NCI-H460 (cell line): ENCODE measurements at places on chromosomes 7 and 10. TPM values are rescaled to one million over a fixed set of nuclear protein-coding genes. Genes with fewer than 3 reads are reported as not detected.

DNA sequence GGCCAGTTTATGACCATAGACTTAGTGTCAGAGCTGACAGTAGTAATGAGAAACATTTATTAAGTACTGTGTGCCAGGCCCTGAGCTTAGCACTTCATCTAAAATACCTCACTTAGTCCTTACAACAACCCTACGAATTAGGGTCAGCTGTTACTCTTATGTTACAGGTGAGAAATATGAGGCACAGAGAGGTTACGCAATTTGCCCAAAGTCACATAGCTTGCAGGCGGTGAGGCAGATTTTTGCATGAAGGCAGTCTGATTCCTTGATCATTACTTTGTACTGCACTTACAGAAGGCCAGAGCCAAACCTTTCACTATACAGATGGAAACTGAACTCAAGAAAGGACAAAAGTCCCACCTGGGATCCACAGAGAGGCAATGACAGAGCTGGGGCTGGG lies 10.2 kb downstream of the CDH23 start:
- DNase-seq = no peak

SLC26A5 gene
- total RNA-seq = not detected in 2 replicates

GRCh38 chr10:98414932-98415730 lies at the start of gene PYROXD2:
Gene PYROXD2, minus strand, starts transcription at chr10:98415182. Its CDS starts 47 bp downstream, at chr10:98415135.
- peak; percentile 85 for DNase-seq

FZD8 gene
- 16.5 and 19.6 TPM in 2 replicates for total RNA-seq

GRCh38 chr7:36266683-36267082 lies 113.6 kb downstream of the EEPD1 start:
- DNase-seq = no peak

PTPRE gene
- total RNA-seq = 4.0 and 4.6 TPM in 2 replicates

TMEM229A gene
- not detected in 2 replicates for total RNA-seq

CAV1 gene
- 168 and 169 TPM in 2 replicates for total RNA-seq

DNA sequence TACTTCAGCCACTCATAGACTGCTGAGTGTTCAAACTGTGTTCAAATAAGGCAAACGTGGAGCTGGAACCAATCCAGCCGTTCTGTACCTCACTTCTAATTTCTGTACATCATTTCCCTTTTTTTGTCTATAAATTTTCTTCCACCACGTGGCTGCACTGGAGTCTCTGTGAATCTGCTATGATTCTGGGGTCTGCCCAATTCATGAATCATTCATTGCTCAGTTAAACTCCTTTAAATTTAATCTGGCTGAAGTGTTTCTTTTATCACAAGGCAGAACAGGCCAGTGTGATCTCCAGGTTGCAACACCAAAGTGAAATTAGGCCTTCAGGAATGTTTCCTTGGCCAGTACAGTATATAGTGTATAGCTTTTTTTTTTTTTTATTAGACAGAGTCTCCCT lies 53.5 kb downstream of the DNAJC12 start:
- DNase-seq = no peak

AGAP5 gene
- 5.2 TPM in 2 replicates for total RNA-seq

DNA sequence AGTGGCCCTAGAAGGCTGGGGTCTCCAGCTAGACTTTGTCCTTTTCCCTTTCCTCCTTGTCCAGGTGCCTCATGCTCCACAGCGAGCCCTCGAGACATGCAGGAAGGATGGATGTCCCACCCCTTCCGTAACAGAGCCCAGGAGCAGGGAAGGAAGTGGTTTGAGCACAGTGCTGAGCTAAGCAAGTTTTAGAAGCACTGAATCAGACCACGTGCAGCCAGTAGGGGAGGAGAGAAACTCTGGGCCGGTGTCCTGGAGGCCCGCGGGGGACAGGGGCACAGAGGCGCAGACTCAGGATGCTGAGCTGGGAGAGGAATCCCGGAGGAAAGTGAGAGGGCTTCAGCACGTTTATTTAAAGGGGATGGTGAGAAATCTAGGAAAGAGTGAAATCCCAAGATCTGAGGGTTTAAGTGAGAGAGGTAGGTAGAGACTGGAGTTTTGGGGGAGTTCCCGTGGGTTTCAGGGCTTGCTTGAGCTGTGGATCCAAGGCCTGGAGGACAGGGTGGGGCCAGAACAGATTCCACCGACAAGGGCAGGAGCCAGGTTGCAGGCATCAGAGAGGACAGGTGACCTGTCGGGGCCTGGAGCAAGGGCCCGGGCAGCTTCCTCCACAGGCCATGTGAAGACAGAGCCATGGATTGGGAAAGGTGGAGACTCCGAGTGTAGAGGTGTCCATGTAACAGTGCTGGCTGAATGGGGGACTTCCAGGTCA lies 4.4 kb upstream of the IRF5 start:
- no peak for DNase-seq

- DNase-seq = no peak
These were observed 177.9 kb downstream of the TNS3 start for GRCh38 chr7:47404010-47404409.

- peak; percentile 79 for DNase-seq
These were observed at the start of gene MIOS for GRCh38 chr7:7566651-7567611. Gene MIOS, plus strand, starts transcription at chr7:7566884. Its CDS starts 5,592 bp downstream, at chr7:7572476.

- no peak for DNase-seq
These were observed 62.0 kb downstream of the KIAA1549 start for GRCh38 chr7:138919216-138919615.

PALD1 gene
- 6.2 and 6.6 TPM in 2 replicates for total RNA-seq

GRCh38 chr10:15652757-15653156 lies 67.0 kb downstream of the ITGA8 start:
- no peak for DNase-seq

GRCh38 chr7:53811555-53812079 lies 730.6 kb upstream of the VSTM2A start:
- DNase-seq = no peak

- peak; percentile 93 for DNase-seq
These were observed 25.5 kb downstream of the ADK start for GRCh38 chr10:74176380-74177139.

STEAP2 gene
- total RNA-seq = 2.1 and 2.2 TPM in 2 replicates

KIF20B gene
- total RNA-seq = 25.9 and 30.3 TPM in 2 replicates

GRCh38 chr7:114821030-114821900 lies 100.6 kb upstream of the MDFIC start:
- no peak for DNase-seq

DNA sequence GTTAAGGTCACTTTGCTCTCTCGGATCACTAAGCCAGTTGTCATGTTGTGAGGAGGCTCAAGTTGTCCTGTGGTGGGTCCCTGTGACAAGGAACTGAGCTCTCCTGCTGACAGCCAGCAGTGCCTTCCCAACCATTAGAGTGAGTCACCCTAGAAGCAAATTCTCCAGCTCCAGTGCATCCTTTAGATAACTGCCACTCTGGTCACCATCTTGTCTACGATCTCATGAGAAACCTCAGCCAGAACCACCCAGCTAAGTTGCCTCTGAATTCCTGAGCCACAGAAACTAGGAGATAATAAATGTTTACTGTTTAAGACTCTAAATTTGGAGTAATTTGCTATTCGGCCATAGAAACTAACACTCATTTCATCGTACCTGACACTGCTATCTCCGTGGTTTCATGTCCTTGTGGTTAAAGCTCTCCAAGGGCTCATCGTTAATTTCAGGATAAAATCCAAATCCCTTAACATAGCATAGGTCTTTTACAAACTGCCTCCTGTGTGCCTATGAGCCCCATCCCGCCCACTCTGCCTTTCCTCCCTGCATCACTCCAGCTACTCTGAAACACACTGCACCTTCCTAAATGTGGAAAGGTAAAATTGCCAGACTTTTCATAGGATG lies 56.5 kb upstream of the WIPF3 start:
- DNase-seq = no peak

GRCh38 chr7:20304366-20304765 lies 26.3 kb upstream of the ITGB8 start:
- no peak for DNase-seq

DNA sequence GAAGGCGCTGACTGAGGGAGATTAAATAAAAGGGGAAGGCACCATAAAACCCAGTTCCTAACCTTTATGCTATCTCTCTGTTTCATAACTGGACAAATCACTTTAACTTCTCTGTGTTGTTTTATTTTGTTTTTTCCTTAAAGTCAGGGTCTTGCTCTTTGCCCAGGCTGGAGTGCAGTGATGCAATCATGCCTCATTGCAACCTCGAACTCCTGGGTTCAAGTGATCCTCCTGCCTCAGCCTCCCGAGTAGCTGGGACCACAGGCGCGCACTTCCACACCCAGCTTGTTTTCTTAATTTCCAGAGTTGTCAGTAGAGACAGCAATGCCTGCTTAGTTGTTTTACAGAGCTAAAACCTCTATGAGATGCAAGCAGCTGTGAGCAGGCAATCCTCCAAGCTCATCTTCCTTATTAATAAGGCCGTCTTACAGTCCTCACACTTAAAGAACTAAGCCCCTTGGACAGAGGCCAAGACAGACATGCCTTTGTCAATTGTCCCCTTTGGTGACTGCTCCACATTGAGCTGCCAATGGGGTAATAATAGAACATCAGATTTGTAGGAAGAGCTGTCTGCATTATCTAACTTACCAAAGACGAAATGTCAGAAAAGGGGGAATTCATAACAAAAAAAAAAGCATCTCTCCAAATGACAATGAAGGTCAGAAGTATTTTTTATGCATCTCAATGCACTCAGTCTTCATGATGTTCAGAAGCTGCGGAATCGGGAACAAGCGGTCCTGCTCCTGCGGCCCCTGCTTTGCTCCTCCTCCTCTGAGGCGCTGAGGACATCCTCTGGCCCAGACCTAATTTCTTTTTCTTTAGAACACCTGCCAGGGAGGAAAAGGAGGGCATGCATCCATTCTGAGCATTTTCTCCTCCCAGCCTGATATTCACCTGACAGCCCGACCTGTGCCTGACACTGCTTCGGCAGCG lies 62.7 kb upstream of the RNF32 start:
- DNase-seq = no peak

MCMBP gene
- 87.8 and 89.8 TPM in 2 replicates for total RNA-seq

DIP2C gene
- 4.0 and 5.3 TPM in 2 replicates for total RNA-seq

TCAF2 gene
- total RNA-seq = 23.0 and 28.9 TPM in 2 replicates

DNA sequence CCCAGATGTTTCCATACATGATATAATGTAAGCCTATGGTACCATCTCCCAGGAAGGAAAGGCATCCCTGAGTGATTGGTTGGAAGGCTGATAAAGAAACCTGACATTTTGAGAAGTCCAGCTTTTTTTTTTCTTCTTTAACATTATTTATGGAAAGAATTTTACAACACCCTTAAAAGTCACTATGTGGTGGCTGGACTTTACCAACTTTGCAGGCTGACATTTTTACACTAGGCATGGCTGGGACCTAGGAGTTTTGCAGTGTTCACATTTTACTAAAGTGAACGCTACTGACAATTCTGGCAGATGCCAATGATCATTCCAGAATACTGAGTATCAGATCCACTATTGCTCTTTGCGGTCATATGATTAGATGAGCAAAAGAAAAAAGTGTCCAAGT lies 239.9 kb downstream of the GLI3 start:
- DNase-seq = no peak

SLC12A9 gene
- 10.5 and 11.8 TPM in 2 replicates for total RNA-seq

GRCh38 chr7:78207269-78207668 lies 408.7 kb downstream of the PHTF2 start:
- DNase-seq = no peak

CRPPA gene
- total RNA-seq = 0.38 and 0.84 TPM in 2 replicates

- DNase-seq = no peak
These were observed 4.8 kb upstream of the REPIN1 start for GRCh38 chr7:150363872-150364271.

DNA sequence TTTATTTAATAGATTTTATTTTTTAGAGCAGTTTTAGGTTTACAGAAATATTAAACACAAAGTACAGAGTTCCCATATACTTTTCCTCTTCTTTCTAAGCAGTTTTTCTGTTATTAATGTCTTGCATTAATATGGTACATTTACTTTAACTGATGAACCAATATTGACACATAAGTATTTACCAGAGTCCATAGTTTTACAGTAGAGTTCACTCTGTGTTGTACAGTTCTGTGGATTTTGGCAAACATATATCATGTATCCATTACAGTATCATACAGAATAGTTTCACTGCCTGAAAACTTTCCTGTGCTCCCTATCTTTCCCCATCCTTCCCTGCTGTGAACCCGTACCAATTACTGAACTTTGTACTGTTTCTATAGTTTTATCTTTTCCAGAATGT lies 55.3 kb downstream of the EXOC6 start:
- DNase-seq = no peak

GPR85 gene
- total RNA-seq = 0.09 TPM in 1 of 2 replicates, not detected in the other

RADIL gene
- 11.5 and 13.1 TPM in 2 replicates for total RNA-seq

ECD gene
- 36.6 and 43.2 TPM in 2 replicates for total RNA-seq

DNA sequence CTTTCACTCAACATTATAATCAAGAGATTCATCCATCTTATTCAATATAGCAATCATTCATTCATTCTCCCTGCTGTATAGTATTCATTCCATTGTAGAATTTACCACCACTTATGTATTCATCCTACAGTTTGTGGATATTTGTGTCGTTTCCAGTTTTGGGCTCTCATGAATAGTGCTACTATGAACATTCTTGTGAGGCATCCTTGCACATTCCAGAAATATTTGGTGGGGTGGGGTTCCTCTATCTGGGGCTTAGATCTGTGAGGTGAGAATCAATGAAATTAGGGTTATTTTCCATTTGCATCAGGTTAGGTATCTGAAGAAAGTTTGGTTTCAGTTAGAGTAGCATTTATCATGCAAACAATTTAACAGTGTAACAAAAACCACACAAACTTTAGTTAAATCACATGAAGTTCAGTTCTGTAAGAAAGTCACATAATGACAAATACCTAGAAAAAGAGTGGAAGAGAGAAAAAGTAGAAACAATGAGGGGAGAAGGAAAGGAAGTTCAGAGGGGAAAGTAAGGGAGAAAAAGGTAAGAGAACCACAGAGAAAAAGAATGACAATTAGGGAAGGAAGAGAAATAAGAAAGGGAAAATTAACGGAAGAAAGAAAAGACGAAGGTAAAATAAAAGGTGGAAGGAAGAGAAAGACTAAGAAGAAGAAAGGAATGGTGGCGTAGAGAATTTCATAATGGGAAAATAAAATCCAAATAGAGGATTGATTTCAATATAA lies 25.3 kb upstream of the CBLL1 start:
- no peak for DNase-seq

PPP1R3C gene
- total RNA-seq = 160 and 177 TPM in 2 replicates

UCMA gene
- not detected in 2 replicates for total RNA-seq

DNA sequence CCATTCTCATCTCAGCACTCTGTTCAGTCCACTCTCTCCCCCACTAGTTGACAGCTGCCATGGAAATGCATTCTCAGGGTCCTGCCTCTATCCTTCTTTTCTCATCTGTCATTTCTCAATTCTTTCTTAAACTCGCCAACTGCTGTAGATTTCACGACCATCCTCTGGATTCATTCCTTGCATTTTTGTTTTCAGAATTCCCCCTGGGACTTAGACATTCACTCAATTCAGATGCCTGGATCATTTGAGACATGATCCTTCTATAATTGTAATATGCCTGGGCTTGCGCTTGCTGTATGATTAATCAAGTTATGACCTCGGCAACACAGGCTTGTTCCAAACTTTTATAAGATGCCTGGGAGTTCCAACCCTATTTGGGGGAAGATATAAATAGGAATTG lies 104.5 kb downstream of the RAB11FIP2 start:
- DNase-seq = no peak

ABCB1 gene
- total RNA-seq = 2.6 and 4.5 TPM in 2 replicates

- DNase-seq = peak; percentile 16
These were observed 33.6 kb downstream of the DNMBP start for GRCh38 chr10:99975942-99976809.
